ENCODE measurements at places on chromosomes 2 and 18.

DNA sequence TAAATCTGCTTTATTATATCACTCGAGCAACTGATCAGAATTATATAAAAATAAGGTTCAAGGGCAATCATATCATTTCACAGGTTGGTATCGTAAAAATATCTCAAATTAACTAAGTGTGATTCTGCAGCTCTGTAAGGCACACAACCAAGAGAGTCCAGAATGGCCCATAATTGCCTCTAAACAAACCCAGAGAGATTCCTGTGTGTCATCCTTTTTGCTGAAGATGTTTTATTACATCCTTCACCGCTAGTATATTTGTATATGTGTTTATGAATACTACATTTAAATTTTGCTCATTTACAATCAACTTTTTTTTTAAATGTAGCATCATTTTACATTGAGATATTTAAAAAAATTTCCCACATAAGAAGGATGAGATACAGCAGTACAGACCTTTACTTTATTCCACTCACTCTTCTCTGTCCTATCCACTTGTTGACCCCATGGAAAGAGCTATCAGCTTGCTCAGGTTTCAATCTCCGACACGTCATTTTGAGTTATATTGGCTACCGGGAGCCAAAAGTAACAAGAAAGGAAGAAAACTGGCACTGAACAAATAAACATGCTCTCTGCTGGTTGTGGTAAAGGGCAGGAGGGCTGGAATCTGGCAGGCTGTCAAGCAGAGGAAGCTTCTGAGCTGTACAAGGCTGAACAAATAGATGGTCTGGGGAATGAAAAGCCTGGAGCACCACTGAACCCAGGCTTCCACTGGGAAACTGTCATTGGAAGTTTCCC is 23.1 kb downstream of the PLA2R1 start:
- DNase-seq = no peak

- DNase-seq = no peak
Measured at GRCh38 chr2:176534798-176535466, 265.7 kb downstream of the MTX2 start.

GRCh38 chr2:200619279-200619678 is 33.5 kb downstream of the AOX1 start:
- no peak for DNase-seq

GRCh38 chr2:46118656-46119371 is 178.4 kb upstream of the EPAS1 start:
- no peak for DNase-seq

GRCh38 chr2:228094377-228094921 is 87.0 kb downstream of the SPHKAP start:
- DNase-seq = no peak

DNA sequence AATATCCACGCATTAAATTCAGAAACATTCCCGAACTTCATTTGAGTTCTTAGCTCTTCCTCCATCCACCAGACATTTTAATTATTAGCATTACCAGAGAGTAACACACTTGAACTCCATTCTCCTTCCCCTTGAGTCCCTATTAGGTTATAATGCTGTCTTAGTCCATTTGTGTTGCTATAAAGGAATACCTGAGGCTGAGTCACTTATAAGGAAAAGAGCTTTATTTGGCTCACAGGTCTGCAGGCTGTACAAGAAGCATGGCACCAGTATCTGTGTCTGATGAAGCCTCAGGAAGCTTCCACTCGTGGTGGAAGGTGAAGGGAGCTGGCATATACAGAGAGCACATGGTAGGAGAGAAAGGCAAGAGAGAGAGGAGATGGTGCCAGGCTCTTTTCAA is 25.4 kb downstream of the TBC1D8 start:
- DNase-seq = no peak

GRCh38 chr2:174595116-174595809 is 2.3 kb downstream of the WIPF1 start:
- DNase-seq = peak; percentile 37

GRCh38 chr2:57333221-57333620 is 713.4 kb upstream of the VRK2 start:
- no peak for DNase-seq

- DNase-seq = no peak
Measured at GRCh38 chr18:47591429-47591828, 339.0 kb downstream of the SMAD2 start.
